ENCODE measurements at places on chromosomes 3 and 15.

- peak; percentile 85 for DNase-seq
These were observed 16.7 kb upstream of the CMTM7 start for GRCh38 chr3:32374788-32375595.

GRCh38 chr15:59376733-59377132 lies 4.1 kb upstream of the MYO1E start:
- no peak for DNase-seq

DNA sequence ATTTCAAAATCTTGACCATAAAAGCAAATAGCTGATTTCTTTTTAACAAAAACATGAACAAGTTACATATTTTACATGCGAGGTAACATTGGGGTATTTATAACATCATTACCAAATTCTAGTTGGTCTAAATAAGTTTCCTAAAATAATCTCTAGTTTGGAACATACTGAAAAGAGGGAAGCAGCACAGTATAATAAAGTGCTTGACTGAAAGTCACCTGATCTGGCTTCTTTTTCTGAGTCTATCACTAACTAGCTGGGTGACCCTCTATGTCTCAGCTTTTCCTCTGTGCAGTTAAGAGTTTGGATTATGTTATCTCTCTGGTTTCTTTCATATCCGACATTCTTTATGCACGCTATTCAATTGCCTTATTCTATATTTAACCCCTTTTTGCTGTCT lies 19.8 kb upstream of the CNTN4 start:
- DNase-seq = no peak

- DNase-seq = no peak
These were observed 3.5 kb downstream of the CHRM5 start for GRCh38 chr15:33971811-33972210.

DNA sequence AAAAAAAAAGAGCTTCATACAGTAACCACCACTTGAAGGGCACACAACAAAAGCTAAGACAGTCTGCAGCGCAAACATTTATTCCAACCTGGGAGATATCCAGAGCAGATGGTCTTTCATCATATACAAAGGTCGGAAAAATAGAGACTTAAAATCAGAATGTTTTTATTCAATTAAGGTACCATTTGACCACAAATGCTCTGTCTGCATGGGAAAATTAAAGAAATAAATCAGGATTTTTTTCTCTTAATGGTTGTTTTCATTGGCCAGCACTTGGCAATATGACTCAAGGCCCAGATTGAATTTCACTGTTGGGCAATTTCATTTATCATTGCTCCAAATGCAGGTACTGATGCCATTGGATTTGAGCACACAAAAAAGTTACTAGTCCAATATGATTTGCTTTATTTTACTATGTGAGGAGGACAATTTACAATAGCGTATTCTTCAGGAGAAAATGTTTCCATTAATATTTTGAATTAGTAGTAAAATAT lies 145.9 kb upstream of the AGTR1 start:
- no peak for DNase-seq

Measured in activated CD4-positive, alpha-beta T cell treated with anti-CD3 and anti-CD28 coated beads for 4 hours (primary cell).